ENCODE measurements at places on chromosomes 13 and 19.

DNA sequence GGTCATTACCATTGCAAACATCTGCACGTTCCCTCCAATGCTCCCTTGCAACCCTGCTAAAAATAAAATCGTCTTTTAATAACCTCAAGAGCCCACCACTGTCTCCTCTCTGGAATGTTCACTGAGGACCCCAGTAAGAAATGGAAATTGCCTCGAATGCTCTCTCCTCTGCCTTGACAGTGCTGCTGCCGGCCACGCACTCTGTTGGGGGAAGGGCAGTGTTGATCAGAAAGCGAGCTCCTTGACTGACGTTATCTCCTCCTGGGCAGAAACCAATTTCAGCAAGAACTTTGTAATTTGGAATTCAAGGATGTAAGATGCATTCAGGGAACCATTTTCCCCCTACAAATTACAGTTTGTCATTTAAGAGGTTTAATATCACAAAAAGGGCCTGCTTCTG, 718.5 kb downstream of the UQCRFS1 start:
- DNase-seq: no peak

- peak; percentile 24 for DNase-seq
Observed at GRCh38 chr13:90868321-90868920, 479.1 kb upstream of the MIR17HG start.

DNA sequence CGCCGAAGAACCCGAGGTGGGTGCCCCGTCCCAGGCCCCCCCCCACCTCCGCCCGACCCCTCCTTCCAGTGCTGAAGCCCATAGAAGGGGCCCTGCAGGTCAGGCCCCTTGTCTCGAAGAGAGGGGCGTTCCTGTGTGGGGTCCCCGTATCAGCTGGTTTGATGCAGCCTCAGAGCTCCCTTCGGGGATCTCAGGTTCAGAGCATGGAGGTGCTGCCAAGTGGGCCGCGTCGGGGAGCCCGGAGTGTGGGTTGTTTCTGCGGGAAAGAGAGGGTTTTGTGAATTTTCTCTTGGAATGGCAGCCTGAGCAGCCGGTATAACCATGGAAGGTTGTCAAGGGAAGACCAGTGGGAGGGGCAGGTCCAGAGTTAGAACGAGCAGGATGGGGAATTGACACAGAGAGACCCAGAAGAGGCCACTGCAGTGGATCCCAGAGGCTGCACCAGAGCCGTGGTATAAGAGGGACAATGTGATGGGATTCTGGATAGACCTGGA, 384 bp downstream of the TRAPPC2B start:
- no peak for DNase-seq

GRCh38 chr13:30564489-30564888, 53.2 kb upstream of the USPL1 start:
- no peak for DNase-seq

DNA sequence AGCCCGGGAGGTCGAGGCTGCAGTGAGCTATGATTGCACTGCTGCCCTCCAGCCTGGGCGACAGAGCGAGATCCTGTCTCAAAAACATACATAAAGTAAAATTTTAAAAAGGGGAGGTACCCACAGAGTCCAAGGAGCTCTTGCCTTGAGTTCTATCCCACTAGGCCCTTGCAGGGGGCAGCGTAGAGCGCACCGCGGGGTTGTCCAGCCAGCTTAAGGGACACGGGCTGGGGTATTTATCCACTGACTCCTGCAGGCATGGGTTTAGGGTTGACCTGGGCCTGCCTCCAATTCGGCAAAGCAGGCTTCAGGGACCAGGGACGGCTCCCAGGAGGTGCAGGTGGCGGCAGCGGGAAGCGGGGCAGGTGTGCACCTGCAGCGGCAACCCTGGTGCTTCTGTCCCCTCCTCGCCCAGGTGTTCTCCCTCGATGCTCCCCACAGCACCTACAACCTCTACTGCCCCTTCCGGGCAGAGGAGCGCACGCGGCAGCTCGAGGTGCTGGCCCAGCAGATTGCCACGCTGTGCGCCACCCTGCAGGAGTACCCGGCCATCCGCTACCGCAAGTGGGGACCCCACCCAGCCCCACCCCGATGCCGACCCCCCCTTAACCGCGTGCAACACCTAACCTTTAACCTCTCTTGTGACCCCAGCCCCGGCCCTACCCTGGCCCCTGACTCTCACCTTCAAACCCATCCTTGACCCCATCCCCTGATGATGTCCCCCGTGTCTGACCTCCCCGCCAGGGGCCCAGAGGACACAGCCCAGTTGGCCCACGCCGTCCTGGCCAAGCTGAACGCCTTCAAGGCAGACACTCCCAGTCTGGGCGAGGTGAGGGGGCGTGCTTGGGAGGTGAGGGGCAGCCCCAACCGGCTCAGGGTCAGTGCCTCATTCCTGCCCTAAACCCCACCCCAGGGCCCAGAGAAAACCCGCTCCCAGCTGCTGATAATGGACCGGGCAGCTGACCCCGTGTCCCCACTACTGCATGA, 4.7 kb downstream of the STXBP2 start:
- no peak for DNase-seq

DNA sequence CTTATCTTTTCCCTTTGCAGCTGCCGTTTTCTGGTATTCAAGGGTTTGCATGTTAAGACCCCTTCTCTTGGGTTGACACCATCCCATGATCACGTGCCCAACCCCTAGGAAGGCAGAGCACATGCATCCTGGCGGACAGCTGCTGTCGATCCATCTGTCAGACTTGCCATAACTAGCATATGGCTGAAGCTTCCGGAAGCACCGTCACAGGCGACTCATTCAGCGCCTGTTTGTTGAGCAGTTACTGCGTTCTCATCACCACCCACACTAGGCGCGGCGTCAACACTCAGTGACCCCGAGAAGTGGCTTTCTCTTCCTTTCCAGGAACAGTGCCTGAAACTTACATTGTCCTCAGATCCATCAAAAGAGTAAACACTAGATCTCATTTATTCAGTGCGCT, 93.6 kb downstream of the SOX1 start:
- DNase-seq: no peak
